Caki2 (cell line): ENCODE measurements at places on chromosomes 5 and 9. TPM values are rescaled to one million over a fixed set of nuclear protein-coding genes. Genes with fewer than 3 reads are reported as not detected.

The DMGDH gene
- total RNA-seq = 6.7 and 9.6 TPM in 2 replicates

The FAM221B gene
- total RNA-seq = not detected in 2 replicates

The NMUR2 gene
- 6.4 TPM in 1 of 2 replicates, not detected in the other for total RNA-seq

The TLX3 gene
- total RNA-seq = not detected in 2 replicates

The RGMB gene
- 1.7 and 3.1 TPM in 2 replicates for total RNA-seq

The KCNV2 gene
- not detected in 2 replicates for total RNA-seq

The LEAP2 gene
- total RNA-seq = not detected in 2 replicates

The MYMK gene
- total RNA-seq = not detected in 2 replicates

The SLC1A1 gene
- 39.8 and 41.6 TPM in 2 replicates for total RNA-seq
